Stimulated activated CD4-positive, alpha-beta T cell treated with anti-CD3 and anti-CD28 coated beads, Interleukin-12 subunit alpha, Interleukin-12 subunit beta, amount 100 ng/mL, for 4 hours (primary cell): ENCODE measurements at places on chromosomes 7 and 10.

DNA sequence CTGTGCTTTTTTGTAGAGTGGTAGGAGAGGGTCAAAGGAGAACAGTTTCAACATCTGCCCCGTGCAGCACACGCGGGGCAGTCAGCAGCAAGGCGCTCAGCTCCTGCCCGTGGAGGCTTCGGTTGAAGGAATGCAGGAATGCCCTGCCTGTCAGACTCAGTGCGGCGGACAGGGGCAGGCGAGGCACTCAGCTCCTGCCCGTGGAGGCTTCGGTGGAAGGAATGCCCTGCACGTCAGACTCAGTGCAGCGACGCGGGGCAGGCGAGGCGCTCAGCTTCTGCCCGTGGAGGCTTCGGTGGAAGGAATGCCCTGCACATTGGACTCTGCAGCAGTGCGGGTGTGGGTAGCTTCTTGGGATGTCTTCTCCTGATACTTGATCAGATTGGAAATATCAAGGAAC lies 37.0 kb downstream of the PPP2R2D start:
- no peak for DNase-seq

DNA sequence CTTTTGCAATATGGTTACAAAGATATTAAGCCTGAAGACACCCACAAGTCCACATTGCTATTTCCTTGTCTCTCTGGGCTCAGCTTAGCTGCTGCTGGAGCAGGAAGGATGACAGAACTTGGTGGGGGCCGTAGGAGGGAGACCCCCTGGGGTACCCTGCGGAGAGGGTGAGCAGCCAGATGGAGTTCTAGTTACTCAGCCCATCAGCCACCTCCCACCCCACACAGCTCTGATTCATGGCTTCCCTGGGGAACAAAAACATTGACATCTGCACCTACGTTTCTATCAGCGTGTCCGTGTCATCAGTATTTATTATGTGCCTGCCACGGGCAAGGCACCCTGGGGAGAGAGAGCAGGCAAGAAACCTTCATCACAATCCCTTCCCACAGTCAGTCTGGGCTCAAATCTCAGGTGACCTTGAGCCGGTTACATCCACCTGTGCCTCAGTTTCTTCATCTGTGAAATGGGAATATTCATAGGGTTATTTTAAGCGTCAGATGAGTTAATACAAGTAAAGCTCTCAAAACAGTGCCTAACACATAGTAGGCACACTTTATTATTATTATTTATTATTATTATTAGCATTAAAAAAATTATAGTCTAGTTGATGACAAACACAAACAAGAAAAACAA lies 131.5 kb downstream of the C10orf105 start:
- no peak for DNase-seq

DNA sequence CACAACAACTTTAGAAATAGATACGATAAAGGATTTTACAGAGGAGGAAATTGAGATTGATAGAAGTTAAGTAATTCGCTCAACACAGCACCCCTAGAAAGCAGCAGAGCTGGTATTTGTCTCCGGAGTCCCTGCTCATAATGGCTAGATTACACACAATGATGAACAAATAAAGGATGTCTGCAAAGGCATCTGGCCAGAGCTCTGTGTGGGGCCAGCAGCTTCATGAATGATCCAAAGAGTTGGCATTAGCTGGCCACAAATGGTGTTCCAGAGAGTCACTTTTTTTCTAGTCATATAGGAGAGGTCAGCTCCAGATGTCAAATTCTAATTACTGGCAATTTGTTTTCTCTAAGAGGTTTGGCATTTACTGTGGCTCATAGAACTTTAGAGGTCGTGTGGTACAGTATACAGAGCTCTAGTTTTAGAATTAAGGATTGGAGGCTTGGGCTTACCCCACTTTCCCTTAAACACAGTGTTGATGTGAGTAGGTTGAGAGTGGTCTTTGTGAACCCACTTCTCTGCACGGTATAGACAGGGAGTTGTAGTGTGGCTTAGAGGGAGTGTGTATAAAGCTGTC lies 186.2 kb downstream of the BICC1 start:
- DNase-seq, result no peak

DNA sequence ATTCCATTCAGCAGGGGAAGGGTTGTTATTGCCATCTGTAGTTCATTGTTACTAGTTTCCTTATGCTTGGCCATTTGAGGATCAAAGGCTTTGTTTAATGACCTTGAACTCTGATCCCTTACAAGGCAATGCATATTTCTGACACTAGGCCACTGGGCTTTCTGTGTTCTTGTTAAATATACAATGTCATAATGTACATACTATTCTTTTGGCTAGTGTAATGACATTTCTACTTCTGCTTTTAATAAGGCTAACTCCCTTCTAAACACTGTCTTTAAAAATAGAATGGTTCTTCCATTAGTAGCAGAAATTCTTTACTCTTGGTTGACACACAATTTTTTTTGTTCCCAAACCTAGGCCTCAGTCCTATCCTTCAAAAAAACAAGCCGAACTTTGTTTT lies 86.6 kb downstream of the BBS9 start:
- no peak for DNase-seq

GRCh38 chr10:132209130-132209529 lies 22.4 kb downstream of the DPYSL4 start:
- no peak for DNase-seq

DNA sequence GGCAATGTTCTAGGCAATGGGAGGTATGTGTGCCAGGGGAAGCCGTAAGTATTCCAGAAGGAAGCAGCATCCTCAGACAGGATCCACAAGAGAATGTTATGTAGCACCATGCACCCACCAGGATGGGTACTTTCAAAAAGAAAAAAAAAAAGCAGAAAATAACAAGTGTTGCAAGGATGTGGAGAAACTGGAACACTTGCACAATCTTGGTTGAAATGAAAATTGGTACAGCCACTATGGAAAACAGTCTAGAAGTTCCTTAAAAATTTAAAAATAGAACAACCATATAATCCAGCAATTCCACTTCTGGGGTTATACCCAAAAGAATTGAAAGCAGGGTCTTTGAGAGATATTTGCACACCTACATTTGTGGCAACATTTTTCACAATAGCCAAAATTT lies 20.2 kb downstream of the C10orf71 start:
- DNase-seq, result no peak

GRCh38 chr10:26453850-26454249 lies 15.7 kb downstream of the APBB1IP start:
- no peak for DNase-seq

- no peak for DNase-seq
Measured at GRCh38 chr10:70756700-70757360, 28.3 kb downstream of the TBATA start.

GRCh38 chr10:59315465-59315864 lies 46.9 kb downstream of the FAM13C start:
- DNase-seq, result no peak

- DNase-seq, result no peak
Measured at GRCh38 chr7:156002362-156003066, 190.3 kb upstream of the SHH start.

DNA sequence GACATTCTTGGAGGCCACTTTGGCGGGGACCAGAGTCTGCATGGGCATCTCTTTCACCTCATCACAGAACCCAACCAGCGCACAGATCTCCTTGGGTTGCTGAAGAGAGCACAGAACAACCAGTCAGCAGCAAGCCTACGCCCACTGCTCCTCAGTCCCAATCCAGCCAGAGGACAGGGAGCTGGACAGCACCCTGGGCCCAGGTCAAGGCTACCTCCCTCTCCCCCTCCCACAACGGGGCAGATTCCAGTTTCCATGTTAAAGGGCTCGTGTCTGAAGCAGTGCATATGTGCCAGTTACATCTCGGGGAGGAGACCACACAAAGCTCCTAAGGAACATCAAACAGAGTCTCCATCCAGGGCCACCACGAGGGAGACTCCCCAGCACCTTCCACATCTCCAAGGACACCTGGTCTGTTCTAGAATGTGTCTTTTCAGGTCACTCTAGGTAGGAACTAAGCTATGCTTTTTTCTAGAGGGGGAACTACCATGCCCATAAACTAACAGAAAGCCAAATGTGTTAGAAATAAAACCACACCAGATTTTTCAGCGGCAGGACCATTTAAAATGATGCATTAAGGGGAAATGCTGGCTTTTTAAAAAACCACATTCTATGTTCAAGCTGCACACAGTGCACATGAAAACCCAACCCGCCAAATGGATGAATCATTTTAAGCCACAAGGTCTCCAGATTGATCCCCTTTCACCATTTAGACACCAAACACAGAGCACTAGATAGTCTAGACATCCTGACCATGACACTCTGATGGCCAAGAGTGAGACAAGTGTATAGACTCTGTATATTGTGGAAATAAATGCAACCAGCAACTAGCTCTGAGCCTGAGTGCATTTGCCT lies 28.9 kb downstream of the PSAP start:
- DNase-seq, result no peak

GRCh38 chr7:42283553-42283952 lies 46.5 kb upstream of the GLI3 start:
- DNase-seq, result no peak

- no peak for DNase-seq
Measured at GRCh38 chr7:47404010-47404409, 177.9 kb downstream of the TNS3 start.

GRCh38 chr7:123270570-123270969 lies 70.8 kb upstream of the SLC13A1 start:
- no peak for DNase-seq

DNA sequence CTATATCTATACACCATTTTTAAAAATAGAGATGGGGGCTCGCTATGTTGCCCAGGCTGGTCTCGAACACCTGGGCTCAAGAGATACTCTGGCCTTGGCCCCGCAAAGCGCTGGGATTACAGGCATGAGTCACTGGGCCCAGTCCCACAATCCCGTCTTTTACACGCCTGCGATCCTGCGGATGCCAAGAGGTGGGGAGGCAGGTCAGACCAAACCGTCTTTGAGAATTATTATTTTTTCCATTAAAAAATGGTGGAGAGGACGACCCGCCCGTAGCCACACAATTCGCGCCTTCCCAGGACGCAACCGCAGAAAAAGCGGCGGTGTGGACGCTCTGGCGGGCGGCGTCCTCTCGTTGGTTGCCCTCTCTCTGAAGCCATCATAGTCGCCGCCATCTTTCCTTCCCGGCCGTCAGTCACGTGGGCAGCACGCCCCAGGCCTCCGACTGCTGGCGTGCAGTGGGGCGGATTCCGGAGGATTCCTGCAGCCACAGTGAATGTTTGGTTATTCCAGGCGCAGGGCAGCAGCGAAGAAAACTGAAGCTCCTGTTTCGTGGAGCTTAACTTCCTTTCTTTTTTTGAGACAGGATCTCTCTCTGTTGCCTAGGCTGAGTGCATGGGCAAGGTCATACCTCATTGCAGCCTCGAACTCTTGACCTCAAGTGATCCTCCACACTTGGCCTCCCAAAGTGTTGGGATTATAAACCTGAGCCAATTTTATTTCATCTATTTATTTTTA lies 9.9 kb upstream of the EPHB4 start:
- peak; percentile 74 for DNase-seq

GRCh38 chr7:154504918-154505317 lies 452.7 kb downstream of the DPP6 start:
- no peak for DNase-seq

GRCh38 chr7:130273081-130273932 lies 6.6 kb downstream of the CPA2 start:
- no peak for DNase-seq

DNA sequence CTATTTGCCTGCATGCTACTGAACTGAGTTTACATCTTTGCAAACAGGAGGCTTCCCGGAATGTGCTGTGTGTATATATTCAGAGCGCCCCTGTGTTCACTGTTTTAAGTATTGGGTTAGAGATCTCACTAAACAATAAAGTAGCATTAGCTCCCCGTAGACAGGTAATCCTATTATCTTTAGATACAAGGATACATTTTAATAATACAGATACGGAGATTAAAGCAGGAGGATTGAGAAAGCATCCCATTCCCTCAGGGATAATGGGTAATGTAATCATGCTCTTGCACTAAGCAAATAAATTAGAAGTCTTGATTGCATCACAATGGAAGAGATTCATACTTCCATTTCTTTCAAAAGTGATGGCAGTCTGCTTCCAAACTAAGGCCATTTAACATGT lies 809.0 kb downstream of the NRG3 start:
- no peak for DNase-seq
